IMR-90 (cell line): ENCODE measurements at places on chromosomes 2 and 18. TPM values are rescaled to one million over a fixed set of nuclear protein-coding genes. Genes with fewer than 3 reads are reported as not detected.

The LIMS4 gene
- total RNA-seq, result 2.5 and 3.6 TPM in 2 replicates

The WDR75 gene
- 52.2 and 56.9 TPM in 2 replicates for total RNA-seq

The CDC42EP3 gene
- total RNA-seq, result 152 and 167 TPM in 2 replicates

The WNT6 gene
- not detected in 2 replicates for total RNA-seq

The CCDC121 gene
- total RNA-seq, result 2.0 and 2.2 TPM in 2 replicates

The PID1 gene
- total RNA-seq, result 0.83 and 0.90 TPM in 2 replicates
